ENCODE measurements at places on chromosomes 2 and 18.

GRCh38 chr2:237350597-237350996, 63.4 kb downstream of the COL6A3 start:
- no peak for DNase-seq

DNA sequence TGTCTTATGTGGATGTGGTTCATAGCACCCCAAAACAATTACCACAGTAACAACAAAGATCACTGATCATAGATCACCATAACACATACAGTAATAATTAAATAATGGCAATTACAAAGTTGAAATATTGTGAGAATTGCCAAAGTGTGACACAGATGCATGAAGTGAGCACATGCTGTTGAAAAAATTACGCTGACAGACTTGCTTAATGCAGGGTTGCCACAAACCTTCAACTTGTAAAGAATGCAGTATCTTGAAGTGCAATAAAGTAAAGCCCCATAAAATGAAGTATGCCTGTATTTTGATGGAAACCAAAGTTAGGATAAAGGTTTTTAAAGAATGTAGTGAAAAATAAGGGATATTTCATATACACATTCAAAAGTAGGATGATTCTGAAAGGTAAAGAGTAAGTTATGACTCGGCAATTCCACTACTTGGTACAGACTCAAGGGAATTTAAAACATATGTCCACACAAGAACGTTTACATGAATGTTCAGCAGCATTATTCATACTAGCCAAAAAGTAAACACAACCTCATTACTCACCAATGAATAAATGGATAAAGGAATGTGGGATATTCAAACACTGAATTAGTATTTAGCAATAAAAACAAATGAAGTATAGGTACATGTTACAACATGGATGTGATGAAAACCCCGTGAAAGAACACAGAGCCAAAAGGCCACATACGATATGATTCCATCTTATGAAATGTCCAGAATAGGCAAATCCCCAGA, 61.6 kb downstream of the SCN9A start:
- DNase-seq, result peak; percentile 33

DNA sequence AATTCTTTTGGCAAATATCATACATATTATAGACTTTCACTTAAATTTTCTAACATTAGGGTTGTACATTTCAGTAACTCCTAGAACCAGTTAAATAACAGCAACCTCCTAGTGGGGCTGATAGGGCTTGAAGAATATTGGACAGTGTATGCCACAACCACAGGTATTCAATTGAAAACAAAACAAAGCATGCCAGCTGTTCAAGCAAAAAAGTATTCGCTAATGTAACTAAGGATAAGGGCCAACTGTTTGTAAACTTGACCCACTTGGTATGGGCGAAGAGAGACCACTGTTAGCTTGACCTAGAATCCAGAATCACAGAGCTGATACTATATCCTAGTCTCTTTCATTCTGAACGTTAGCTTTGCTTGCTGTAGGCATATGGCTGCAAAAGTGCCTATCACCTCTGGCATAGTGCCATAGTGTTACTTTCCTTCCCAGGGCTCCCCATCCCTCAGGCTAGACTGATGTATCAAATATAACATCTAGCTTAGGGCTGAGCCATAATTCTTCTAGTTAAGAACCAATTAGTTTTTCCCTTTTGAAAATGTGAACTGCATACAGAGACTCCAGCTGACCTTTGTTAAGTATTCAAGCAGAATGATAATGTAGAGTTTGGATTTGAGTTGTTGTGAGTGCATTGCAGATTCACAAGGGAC, 458.8 kb upstream of the NRXN1 start:
- DNase-seq, result no peak

- no peak for DNase-seq
Measured at GRCh38 chr2:199727306-199727705, 123.7 kb downstream of the FTCDNL1 start.

- DNase-seq, result no peak
Measured at GRCh38 chr18:21004726-21005125, 106.9 kb downstream of the ROCK1 start.

DNA sequence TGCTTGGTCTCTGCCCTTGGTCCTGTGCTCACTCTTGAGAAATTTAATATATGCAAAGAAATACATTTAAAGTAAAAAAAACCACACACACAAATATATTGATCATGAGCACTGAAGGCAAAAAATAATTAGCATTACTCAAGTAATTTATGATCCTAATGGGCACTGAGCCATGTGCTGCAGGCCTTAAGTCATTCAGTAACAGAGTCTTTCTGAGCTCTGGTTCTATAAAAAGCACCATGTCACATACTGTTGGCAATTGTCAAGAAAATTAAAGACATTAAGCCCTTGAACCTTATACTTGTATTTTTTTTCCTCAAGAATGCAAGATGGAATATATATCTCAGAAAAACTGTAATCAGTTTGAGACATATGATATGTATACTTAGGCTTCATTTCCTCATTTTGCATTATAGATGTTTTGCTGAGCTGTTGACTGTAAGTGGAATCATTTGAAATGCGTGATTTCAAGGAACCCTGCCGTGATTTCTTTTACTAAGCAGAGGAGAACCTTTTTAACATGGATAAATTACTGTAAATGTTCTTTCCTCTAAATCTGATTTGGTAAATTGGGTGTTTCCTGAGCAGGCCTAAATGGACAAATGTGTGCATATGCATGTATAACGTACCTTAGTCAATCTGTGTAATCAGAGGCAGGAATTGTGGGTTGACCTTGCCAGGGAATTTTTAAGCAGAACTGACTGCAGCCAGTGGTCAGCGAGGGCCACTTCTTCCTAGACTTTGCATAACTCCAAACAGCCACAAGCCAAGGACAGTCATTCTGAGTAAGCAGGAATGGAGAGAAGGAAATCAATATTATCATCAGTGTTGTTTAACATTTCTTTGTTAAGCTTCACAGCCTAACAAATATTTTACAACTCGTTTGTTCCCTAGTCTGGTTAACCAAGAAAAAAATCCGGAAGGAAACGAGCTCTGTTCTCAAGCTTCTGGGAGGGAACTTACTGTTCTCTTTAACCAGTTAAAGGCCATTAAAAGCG, 191.5 kb upstream of the ATP5MC3 start:
- no peak for DNase-seq

GRCh38 chr2:136116813-136117390, 1.0 kb downstream of the CXCR4 start:
- no peak for DNase-seq

- DNase-seq, result no peak
Measured at GRCh38 chr18:8277270-8277669, 332.0 kb upstream of the RAB12 start.

GRCh38 chr2:235749121-235749770, 255.4 kb downstream of the AGAP1 start:
- no peak for DNase-seq

DNA sequence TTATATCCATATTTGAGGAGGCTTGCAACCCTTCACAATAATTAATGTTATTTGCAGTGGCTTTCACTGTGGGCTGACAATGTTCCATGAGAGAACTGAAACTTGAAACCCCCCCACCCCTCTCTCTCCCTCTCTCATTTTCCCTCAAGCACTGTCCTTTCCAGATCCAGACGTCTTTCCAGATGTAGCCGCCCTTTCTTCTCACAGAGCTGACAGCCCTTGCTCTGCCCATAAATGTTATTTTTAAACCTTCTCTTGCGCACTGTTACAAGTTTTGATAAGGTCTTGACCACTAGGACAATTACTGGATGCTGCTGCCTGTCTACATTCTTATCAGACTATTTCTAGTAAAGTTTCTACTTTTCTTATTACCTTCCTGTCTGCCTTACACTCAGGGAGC, 91.4 kb upstream of the LINC00305 start:
- no peak for DNase-seq

GRCh38 chr2:99692785-99693184, 203.0 kb upstream of the REV1 start:
- no peak for DNase-seq

DNA sequence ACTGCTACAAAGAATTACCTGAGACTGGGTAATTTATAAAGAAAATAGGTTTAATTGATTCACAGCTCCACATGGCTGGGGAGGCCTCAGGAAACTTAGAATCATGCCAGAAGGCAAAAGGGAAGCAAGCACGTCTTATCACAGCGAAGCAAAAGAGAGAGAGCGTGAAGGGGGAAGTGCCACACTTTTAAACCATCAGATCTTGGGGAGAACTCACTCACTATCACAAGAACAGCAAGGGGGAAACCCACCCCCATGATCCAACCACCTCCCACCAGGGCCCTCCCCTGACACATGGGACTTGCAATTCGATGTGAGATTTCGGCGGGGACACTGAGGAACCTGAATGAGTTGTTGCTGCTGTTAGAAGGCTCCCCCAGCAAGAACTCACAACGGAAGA, 220.2 kb upstream of the PIEZO2 start:
- no peak for DNase-seq

GRCh38 chr2:113818382-113818951, 62.0 kb upstream of the SLC35F5 start:
- DNase-seq, result peak; percentile 100

DNA sequence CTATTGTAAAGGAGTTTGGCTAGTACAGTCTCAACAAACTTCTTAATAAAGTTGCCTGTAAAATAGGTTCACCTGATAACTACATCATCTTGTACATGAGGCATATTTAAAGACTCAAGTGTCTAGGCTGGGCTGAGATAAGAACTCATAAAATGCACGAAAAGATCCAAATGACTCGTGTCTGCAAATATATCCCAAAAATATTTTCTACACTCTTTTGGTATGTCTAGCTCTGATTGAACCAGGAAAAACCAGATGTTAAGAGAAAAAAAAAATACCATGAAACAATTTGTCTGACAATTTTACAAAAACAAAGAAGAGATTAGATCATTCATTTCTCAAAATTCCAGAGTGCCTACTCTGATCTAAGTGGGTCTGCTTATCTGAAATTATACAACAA, 166.9 kb upstream of the OSR1 start:
- no peak for DNase-seq

- DNase-seq, result no peak
Measured at GRCh38 chr2:48358982-48359381, 171.0 kb upstream of the STON1 start.

- DNase-seq, result no peak
Measured at GRCh38 chr2:26534098-26534864, 56.4 kb upstream of the OTOF start.

DNA sequence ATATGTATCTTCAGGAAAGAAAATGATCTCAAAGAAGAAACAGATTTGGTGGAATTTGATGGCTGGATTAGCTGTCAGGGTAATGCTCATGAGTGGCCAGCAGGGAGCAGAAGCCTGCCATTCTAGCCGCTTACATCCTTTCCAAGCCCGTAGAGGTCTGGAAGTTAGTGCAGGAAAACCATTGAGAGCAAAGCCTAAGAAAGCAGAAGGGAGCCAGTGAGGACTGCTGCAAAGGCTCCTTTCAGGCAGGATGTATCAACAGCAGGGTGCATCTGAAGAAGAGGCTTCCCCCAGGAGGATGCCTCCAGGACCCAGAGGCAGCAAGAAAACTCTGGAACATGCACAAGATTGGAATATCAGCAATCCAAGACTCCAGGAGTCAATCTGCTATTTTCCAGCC, 22.9 kb upstream of the LBH start:
- peak; percentile 50 for DNase-seq
